NCI-H1092 treated with DMSO at 0.1 percent for 48 hours (cell line): ENCODE measurements at places on chromosomes 4 and X.

DNA sequence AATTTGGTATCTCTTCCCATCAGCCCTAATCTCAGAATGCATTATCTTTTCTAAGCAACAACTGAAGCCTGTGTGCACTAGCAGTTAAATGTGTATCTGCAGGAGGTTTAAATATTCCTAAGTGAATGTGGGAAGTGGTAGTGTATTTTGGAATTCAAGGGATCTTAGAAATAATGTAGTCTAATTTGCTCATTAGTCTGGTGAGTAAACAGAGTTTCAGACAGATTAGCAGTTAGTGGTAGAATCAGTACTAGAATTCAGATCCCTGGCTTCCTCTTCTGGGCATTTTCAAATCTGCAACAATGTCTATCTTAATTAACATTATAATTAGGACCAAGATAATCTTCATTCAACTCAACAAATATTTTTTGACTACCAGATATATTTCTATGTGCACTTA, 11.7 kb upstream of the CXCL2 start:
- DNase-seq, result no peak

DNA sequence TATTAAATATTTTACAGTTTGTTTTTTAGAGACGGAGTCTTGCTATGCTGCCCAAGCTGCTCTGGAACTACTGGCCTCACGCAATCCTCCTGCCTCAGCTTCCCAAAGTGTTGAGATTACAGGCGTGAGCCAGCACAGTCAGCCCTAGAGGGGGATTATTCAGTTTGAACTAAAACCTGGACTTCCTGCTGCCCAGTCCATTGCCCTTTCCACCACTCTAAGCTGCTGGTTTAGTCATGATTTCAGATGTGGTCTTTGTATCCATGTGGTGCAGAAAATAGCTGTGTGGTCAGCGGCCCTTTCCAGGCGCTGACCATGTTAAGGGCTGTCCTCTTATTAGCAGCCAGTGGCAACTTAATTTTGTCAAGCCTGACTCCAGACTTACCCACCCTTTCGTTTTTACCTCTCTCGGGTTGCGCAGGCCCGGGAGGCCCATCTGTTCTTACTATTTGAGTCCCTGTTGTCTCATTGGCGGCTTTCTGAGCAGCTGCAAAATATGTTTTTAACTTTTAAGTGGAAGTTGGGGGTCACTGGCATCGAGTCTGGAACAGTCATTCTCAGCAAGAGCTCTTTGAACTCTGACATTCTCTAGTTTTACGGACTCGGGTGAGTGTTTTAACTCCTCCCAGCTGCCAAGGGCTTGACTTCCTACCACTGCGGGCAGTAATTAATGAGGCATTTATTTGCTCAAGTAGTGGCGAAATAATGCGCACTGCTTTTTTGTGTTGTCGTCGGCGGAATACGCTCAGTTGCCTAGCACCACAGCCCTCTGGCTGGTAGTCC, 773 bp upstream of the VMA21 start:
- peak; percentile 86 for DNase-seq

- DNase-seq, result no peak
Observed at GRCh38 chrX:117768861-117769604, 347.6 kb downstream of the KLHL13 start.

GRCh38 chr4:94455081-94455480, 3.3 kb downstream of the PDLIM5 start:
- no peak for DNase-seq

GRCh38 chr4:94595880-94596483, 144.2 kb downstream of the PDLIM5 start:
- peak; percentile 50 for DNase-seq

DNA sequence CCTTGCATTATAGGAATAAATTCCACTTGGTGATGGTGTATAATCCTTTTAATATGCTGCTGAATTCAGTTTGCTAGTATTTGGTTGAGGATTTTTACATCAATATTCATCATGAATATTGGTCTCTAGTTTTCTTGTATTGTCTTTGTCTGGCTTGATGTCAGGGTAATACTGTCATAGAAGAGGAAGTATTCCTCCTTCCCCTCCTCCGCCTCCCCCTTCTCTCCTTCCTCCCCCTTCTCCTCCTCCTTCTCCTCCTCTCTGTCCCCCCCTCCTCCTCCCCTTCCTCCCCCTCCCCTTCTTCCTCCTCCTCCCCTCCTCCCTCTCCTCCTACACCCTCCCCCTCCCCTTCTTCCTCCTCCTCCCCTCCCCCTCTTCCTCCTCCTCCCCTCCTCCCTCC, 65.8 kb downstream of the RGS12 start:
- no peak for DNase-seq

DNA sequence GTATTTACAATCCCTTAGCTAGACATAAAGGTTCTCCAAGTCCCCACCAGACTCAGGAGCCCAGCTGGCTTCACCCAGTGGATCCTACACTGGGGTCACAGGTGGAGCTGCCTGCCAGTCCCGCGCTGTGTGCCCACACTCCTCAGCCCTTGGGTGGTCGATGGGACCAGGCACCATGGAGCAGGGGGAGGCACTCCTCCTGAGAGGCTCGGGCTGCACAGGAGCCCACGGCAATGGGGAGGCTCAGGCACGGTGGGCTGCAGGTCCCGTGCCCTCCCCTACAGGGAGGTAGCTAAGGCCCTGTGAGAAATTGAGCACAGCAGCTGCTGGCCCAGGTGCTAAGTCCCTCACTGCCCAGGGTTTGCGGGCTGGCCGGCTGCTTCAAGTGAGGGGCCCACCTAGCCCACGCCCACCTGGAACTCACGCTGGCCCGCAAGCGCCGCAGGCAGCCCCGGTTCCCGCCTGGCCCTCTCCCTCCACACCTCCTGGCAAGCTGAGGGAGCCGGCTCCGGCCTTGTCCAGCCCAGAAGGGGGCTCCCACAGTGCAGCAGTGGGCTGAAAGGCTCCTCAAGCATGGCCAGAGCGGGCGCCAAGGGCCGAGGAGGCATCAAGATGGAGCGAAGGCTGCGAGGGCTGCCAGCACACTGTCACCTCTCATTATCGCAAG, 113.9 kb downstream of the PRDM5 start:
- no peak for DNase-seq

DNA sequence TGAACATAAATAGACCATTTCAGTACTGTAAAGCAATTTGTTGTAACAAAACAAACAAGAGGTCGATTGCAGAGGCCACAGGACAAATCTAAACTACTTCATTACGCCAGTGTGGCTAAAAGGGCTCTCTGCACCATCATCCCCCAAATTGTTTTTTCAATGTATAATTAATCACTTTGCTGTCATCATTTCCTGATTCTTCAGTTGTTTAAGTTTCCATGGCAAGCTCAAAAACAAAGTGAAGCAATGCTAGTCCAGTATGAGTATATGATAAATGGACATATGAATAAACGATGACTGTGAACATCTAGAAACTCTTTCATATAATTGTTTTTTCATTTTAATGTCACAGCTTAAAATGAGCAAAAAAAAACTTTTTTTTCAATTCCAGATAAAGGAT, 235.4 kb upstream of the FGF13 start:
- DNase-seq, result no peak

DNA sequence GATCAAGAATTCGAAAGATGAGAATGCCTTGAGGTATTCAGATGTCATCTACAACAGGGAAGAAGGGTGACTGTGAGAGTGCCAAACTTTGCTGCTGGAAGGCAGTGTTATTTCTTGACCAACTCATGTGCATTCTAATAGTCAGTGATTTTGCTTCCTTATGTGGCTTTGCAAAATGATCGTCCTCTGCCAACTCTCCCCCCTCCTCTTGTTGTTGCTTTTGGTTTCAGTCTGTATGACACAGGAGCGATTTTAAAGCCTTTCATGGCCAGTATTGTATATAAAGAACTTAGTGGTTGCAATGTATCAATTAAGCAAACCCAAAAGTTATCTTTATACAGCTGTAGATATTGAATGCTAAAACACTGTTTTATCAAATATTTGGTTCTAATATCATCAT, 379.1 kb downstream of the IL1RAPL1 start:
- no peak for DNase-seq

DNA sequence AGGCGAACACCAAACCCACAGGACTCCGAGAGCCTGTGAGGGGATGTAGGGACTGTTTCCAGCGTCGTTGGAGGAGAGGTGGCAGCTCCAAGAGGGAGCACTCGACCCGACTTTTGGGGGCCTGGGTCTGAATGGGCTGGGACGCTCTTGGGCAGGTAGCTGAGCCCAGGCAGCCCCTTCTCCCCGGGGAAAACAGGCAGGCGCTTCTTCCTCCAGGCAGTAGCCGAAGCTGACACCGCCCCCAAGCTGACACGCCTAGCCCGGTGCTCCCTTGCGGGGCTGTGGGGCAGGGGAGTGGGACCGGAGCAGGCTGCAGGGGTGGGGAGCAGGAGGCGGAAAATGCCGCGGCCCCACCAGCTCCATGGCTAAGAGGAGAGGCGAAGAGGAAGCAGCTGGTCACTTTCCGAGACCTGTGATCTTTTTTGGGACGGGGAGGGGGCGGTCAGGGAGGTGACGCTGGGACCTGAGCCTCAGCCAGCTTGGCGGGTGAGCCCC, 4.2 kb downstream of the NKX1-1 start:
- no peak for DNase-seq

DNA sequence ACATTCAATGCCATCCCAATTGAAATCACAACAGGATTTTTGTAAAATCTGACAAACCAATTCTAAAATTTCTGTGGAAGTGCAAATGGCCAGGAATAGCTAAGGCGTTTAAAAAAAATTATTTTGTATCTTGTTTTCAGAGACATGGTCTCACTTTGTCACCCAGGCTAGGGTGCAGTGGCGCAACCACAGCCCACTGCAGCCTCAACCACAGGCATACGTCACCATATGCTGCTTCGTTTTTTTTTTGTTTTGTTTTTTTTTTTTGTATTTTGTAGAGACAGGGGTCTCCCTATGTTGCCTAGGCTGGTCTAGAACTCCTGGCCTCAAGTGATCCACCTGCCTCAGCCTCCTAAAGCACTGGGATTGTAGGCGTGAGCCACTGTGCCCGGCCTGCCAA, 24.5 kb downstream of the ZNF41 start:
- no peak for DNase-seq

DNA sequence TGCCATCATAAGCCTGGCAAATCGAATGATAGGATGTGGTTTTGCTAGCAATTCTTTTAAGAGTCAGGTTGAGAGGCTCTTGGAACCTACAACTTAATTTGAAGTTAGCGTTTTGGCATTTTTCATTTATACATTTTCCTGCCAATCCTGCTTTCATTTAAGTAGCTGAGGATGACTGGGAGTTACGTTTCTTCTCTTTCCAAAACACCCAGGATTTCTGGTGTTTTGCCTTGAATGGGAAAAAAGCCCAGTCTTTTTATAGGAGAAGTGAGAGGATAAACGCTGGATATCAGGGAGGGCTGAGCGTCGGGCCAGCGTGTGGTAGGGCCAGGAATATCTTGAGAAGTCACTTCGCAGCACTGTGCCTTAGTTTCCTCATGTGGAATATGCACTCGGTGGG, 174.2 kb upstream of the HAND2 start:
- no peak for DNase-seq

DNA sequence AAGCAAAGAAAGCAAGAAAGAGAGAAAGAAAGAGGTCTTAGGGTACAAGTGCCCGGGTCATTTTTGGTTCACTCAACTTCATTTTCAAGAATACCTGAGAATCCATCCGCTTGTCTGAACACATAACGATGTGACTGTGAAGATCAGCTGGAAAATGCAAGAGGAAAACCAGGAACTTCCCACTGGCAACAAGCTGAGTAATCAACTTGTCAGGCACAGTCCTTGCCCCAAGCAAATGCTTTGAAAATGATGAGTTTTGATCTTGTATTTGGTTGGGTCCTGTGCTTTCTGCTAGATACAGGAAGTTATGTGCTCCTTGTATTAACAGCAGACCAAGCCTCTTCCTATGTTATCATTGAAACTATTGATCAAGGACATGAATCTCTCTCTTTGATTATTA, 239.1 kb downstream of the ASMT start:
- no peak for DNase-seq

DNA sequence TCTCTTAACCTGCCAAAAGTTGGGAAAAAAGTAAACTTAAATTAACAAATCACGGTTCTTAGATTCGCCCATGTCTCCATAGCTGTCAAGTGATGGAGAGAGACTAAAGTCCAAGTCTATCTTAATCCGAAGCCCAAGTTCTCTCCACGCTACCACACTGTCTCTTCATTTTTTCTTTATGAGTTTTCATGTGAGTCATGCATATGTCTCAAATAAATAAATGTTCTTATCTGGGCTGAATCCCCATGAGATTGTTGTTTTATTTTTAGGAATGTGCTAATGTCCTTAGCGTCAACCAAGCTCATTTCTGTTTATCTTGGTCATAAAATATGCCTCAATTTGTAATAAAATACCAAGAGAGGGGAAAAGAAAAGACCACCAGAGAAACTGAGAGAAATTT, 169.3 kb downstream of the RCHY1 start:
- DNase-seq, result no peak
